ENCODE measurements at places on chromosomes 5 and 9.

DNA sequence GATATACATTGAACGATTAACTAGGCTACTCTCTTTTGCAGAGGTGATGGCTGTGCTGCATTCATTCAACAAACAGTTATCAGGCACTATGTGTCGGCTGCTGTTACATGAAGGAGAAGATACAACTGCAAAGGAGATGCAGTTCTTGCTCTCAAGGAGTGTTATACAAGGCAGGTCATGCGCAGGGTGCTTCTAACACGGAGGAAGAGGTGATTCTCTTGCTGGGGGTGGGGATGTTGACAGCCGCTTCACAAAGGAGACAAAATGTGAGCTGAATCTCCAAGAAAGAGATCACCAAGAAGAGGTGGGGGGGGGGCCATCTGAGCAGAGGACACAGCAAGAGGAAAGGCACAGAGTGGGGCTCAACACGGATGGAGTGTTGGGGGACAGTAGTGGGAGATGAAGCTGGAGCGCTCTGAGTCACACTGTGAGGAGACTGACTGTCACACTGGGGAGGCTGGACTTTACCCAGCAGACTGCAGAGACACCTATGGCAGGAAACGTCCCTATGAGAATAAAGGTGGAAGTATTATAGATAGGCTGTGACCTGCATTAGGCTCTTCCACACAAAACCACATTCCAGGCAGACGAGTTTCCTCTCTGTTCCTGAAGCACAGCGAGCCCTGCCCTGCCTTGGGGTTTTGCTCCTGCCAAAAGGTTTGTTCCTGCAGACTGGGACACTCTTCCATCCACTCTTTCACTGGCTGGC lies 20.9 kb downstream of the NDUFA8 start:
- no peak for DNase-seq

GRCh38 chr5:157390133-157390532 lies 69.9 kb upstream of the NIPAL4 start:
- DNase-seq = peak; percentile 24

- no peak for DNase-seq
Observed at GRCh38 chr9:35569206-35569605, 35.9 kb upstream of the TESK1 start.

- DNase-seq = no peak
Observed at GRCh38 chr9:5357431-5358105, 17.9 kb upstream of the RLN1 start.

DNA sequence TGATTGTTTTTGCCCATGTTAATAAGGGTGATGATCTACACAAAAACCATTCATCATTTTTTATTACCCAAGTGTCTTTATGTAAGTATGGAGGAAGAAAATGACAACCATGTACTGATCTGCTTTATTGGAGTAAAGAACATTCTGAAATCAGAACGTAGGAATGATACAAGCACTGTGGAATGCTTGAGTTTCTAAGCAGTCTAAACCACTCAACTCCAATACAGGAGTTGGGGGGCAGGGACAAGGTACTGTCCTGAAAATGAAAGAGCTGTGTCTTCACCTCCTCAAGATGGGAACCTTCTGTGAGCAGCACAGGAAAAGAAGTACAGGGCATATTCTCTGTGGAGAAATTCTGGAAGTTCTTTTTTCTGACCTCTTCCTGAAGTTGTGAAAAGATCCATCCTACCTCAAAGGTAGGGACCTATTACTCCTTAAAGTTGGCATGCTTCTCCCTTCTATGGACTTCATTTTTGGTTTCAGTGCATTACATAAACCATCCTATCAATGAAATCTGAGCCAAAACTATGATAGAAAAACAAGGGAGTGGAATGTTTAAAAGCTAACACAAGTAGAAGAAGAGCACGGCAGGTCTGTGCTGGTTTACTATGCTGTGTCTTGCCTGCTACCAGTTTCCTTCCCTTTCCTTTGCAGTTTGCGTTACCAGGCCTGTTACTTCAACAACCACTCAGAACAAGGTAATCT lies 202.6 kb downstream of the SEMA5A start:
- DNase-seq = no peak

GRCh38 chr9:128150594-128151308 lies 1.5 kb downstream of the LCN2 start:
- no peak for DNase-seq

GRCh38 chr9:120696551-120697230 lies 17.6 kb downstream of the MEGF9 start:
- no peak for DNase-seq

DNA sequence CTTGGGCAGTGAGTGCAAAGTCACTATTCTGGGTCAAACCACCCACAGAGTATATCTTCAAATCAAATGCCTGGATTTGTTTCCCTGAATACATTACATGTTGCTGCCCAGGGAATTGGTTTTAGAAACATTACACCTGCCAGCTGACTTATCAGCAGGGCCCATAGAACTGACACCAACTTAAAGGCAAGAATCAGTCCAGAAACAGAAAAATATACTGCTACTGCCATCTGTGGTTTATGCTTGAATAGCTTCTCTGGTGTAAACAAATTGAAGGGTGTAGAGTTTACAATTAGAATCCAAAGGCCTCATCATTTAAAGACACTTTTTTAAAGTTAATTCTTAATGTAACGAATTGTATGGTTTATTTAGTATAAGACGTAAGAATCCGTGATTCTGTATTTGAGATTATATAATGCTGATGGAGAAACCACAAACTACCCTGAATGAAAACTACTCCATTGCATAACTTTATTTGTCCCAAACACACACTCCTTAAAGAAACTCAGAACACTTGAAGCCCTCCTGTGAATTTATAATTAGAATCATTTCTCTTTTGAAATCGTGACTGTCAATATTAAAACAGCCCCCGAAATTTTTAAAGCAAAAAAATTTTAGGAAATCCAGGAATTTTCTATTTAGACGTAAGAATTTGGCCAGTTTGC lies 6.2 kb downstream of the NR6A1 start:
- DNase-seq = no peak

GRCh38 chr5:126003309-126003708 lies 419.9 kb upstream of the GRAMD2B start:
- no peak for DNase-seq

DNA sequence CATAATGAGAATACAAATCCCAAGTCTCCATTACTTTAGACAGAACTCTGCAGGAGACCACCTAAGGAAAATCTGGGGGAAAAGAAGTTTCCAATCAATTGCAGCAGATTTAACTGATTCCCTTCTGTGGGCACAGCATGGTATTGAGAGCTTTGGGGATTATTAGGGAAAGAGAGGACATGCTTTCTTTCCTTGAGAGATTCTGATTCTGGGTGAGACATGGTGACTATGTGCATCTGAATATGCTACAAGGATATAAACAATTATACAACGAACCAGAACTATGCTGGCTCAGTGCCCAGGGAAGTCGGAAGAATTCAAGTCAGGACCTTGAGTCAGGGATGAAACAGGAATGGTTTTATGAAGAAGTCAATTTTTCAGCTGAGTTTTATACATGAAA lies 183.7 kb downstream of the PDE4D start:
- no peak for DNase-seq

- DNase-seq = no peak
Observed at GRCh38 chr5:164784230-164784629, 1278.8 kb downstream of the MAT2B start.

DNA sequence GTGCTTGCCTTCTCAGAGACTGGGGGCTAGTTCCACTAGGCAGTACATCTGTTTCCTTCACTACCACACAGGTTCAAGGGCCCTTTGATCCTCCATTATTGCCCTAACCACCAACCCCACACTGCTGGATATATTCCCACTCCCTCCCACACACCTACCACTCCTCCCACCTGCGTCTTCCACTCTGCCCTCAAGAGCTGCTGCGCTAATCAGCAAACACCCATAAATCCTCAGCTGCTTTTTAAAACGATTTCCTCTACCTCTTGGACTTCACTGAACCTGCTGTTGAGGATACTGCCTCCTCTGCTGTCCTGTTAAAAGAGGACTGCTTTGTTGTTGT lies 120.9 kb downstream of the MAPKAP1 start:
- no peak for DNase-seq

DNA sequence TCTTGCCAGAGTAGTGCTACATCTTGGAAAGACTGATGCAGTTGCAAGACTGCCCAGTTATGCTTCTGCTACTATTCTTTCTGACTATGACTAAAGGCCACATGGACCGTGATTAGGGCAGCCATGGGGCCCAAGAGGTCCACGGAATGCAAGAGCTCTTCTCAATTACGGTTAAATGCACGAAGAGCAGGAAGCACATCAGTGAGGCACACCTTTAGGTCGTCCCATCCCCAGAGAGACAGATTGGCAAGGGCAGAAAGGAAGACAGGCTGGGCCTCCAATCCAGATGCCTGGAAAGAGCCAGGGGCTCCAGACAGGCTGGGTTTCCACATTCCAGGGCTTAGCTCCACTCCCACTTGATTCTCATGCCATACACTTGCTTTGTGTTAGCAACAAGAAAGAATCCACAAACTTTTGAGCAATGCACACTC lies 132.3 kb upstream of the SLIT3 start:
- DNase-seq = no peak

- no peak for DNase-seq
Observed at GRCh38 chr5:116062352-116062751, 22.5 kb upstream of the COMMD10 start.

- no peak for DNase-seq
Observed at GRCh38 chr9:18922161-18922885, 110.7 kb downstream of the SAXO1 start.

- DNase-seq = no peak
Observed at GRCh38 chr5:72428669-72429068, 78.5 kb downstream of the ZNF366 start.

DNA sequence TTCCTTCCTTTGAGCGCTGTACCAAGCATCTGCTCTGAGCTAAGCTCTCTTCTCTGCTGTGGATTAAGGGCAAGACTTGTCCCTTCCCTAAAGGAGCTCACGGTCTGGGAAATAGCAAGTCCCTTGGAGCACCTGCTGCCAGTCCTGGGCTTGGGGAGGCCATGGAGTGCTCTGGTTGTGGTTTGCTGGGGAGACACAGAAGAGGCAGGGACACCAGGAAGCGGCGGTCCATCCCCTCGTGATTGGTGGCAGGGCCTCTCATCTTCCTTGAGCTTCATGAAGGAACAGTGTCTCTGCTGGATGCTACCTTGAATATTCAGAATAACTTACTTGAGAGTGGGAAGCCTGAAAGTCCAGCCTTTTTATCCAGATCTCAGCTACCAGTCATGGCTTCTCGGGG lies 35.3 kb downstream of the COL5A1 start:
- DNase-seq = no peak

- DNase-seq = no peak
Observed at GRCh38 chr9:34190996-34191892, 12.4 kb downstream of the UBAP1 start.

DNA sequence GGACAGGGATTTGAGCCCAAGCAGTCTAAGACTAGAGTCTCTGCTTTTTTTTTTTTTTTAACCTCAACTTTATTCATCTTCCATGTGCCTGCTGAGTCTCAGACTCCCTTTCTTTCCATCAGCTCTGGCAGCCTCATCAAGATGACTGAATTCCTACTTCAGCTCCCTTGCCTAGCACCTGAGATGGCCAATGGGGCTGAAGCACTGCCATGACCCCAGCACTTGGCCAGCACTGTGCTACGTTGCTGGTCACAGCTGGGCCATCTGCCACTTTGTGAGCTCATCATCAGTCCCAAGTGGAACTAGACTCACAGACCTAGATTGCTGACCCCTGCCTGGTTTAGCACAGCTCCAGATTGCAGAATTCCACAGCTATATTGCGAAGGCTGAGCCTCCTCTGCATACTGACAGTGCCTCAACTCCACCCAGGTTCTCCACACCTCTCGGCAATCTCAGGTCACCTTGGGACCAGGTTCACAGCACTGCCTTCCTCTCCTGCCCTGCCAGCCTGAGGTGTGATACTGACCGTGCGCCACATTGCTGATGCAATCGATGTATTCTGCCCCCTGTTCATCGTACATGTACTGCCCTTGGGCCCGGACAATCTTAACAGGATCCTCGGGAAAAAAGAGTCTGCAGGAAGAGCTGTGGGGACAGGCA lies 1.6 kb downstream of the PHYKPL start:
- DNase-seq = no peak

DNA sequence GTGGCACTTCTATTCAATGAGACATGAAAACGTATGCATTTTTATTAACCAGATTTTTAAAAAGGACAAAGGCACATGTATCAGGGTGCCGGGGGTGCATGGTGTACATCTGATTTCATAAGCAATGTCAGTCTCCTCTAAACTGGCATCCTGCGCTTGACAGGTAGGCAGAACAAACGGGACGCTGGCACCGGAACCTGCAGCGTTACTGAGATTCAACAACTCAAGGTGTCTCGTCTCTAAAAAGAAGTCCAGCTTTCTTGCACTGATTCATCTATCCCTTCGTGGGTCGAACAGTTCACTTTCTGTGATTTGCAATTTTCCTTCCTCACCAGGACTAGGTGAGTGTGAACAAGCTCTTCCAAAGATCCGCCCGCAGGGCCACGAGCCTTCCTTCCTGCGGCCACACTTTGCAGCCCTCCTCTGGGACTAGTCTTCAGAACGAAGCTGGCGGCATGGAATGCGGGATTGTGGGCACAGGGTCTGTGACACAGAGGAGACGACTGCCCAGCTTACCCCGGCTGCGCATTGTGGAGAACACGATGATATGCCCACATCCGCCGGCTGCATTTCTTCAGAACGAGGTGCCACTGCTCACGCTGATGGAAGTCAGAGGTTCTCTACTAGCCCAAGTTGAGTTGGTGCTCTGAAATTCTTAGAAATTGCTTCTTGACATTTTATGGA lies 7.2 kb downstream of the SLC6A3 start:
- no peak for DNase-seq
